NCI-H2171 treated with DMSO at 0.1 percent for 48 hours (cell line): ENCODE measurements at places on chromosomes 6 and 20.
A peak's percentile ranks its signal among the peaks of the same experiment; 100 is the strongest.

DNA sequence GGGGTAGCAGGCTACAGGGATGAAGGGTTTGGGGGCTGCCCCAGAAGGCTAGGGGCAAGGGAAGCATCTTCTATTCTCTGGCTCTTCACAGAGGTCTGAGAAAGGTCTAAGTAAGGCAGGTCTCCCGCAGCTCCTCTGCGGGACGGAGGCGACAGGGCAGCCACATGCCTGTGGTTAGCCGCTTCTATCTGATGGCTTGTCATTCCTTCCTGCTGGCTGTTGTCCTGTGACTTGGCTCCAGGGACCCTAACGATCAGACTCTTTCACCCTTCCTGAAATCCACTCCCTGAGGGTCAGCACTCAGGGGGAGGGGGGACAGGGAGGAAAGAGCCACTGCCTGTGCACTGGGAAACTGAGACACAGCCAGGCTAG lies 673 bp downstream of the CST7 start:
- no peak for DNase-seq

GRCh38 chr6:15921243-15921642 lies 207.6 kb upstream of the MYLIP start:
- no peak for DNase-seq

DNA sequence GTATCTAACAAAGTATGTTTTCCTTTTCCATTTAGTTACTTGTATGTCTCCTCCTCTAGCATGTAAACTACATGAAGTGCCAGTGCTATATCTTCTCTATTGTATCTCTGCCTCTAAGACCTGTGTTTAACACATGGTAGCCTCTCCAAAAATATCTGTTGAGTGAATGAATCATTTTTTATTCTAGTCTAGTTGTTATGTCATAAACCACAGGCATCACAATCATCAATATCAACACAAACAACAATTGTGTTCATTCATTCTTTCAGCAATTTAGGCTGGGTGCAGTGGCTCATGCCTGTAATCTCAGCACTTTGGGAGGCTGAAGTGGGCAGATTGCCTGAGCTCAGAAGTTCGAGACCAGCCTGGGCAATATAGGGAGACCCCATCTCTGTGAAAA lies 111.6 kb upstream of the EYA4 start:
- no peak for DNase-seq

DNA sequence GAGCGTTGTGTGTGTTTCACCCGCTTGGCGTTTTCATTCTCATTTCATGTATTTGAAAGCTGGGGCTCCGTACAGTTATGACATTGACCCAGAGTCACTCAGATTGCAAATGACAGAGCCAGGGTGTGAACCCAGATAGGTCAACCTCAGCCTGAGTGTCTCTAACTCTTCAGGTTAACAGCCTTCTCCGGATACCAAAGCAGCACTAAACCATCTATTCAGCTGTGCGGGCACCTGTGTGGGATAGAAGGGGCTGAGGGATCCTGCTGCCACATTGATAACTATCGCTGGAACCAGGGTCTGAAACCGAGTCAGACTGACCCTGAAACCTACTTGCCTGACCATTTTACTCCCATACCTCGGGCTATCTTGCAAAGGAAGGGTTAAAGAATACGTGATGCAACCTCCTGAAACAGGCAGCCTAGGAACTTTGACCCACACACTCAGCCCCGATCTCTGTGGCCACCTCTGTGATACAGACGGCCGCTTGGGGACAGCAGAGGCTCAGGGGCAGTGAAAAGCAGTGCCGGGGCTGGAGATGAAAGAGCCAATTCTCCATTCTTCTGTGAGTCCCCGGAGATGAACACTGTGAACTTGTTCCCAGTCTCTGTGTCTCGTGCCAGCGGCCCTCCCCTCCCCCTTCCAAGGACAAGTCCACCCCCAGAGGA lies 233.5 kb upstream of the QKI start:
- no peak for DNase-seq

DNA sequence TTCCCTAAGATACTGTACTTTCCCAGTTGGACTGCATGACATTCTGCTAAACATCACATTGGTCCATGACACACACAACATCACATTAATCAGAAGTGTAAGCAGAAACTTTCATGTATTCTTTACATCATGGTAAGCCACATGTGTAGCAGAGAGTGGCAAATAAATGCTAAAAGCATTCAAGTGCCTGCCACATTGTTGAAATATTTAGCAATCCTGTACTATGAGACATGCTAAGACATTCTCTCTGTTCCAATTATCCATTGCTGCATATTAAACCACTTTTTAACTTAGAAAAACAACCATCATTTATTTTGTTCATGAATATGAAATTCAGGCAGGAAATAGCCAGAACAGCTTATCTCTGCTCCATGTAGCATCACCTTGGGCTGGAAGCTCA lies 207.7 kb upstream of the GJE1 start:
- no peak for DNase-seq

DNA sequence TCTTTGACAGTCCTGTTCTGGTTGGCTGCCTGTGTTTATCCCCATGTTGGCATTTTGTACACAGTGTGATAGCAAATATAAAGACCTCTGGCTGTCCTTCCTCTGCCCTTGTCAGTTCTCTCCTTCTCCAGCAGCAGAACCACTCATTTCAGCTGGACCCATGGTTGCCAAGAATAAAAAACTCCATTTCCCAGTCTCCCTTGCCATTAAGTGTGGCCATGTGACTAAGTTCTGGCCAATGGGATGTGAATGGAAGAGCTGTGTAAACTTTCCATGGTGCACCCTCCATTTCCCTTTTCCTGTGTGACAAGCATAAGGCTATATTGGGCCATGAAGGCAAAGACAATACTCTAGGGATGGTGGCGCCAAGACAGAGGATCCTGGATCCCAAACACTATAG lies 78.4 kb upstream of the TBC1D7 start:
- peak; percentile 29 for DNase-seq

GRCh38 chr20:63980317-63980805 lies 571 bp upstream of the PRPF6 start:
- DNase-seq, result no peak

DNA sequence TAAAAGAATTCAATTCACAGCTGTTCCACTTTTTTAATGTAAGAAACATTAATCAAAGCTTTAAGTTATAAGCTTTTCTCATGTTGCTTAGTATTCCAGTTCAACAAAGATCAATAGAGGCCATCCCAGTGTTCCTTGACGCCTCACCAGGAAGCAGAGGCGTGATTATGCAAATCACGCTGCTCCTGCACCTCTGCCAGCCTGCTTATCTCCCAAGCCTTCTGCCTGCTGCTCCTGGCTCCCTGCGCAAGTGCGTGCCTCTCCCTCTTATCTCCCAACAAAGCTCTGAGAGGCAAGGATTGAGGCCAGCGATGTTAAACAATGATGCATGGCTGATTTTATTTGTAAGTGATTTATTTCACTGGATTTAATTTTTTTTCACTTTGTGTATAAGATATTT lies 42.8 kb downstream of the INSM1 start:
- DNase-seq, result peak; percentile 98

DNA sequence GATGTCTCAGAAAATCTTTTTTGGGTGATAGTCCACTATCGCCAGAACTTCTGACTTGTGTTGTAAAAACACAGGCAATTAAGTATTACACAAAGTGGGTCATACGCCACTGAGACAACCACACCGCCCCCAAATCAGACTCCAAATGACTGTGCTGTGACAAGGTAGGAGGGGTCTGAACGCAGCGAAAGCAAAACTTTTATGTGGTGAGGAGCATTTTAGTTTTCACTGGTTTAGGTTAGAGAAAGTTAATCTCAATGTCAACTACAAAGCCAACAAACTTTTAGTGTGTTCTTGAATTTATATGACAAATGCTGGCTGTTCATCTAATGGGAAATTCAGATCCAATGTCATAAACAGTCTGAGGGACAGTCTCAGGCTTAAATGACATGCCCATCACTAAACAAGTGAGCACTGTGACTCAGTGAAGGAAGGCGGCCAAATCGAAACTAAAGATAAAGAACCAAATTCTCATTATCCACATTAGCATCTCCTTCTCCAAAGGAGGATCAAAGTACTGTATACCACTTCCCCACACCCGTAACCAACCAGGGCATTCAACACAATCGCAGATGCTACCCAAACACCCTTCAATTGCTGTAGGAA lies 186.7 kb downstream of the GJA10 start:
- no peak for DNase-seq
